ENCODE measurements at places on chromosomes 3 and 15.

DNA sequence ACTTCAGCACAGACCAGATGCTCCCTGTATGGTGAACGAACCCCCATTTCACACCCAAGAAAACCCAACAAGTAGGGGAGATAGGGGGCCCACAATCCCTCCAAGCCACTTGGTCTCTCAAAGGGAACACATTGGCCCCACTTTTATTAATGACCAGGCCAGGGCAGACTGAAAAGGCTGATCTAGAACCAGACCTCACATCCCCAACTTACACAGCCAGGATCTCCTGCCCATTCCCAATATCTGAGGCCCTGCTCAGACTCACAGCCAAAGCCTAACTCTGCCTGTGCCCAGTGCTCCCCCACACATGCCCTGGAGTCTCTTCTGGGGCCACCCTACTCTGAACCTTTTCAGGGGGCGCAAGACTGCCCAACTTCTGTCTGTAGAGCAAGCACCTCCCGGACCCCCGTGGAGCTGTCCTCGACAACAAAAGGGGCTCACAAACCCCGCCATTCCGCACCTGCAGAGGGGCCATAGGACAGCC, 1.8 kb downstream of the PLXNB1 start:
- no peak for DNase-seq

DNA sequence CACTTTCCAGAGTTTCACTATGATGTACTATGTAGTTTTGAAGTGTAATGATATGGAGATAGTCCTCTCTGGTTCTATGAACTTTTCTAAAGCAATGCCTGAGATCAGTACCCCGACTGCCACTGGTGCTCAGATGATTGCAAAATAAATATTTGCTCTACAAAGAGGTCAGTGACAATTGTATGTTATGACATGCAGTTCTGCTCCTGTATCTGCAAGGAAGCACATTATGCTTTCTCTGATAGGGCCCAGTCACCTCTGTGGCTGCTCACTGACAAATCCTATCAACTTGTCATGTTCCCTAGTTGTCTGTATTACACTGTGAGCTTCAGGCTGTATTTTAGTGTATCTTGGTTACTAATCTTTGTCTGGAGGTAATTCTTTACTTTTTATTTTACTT, 362.6 kb downstream of the ROBO1 start:
- DNase-seq: no peak

GRCh38 chr3:107432013-107432515, 54.8 kb downstream of the CCDC54 start:
- no peak for DNase-seq

GRCh38 chr3:146163584-146163983, 2.6 kb upstream of the PLOD2 start:
- no peak for DNase-seq

- DNase-seq: no peak
These were observed 10.2 kb downstream of the SHOX2 start for GRCh38 chr3:158095814-158096704.

- DNase-seq: no peak
These were observed 22.2 kb downstream of the SHF start for GRCh38 chr15:45165536-45165935.

DNA sequence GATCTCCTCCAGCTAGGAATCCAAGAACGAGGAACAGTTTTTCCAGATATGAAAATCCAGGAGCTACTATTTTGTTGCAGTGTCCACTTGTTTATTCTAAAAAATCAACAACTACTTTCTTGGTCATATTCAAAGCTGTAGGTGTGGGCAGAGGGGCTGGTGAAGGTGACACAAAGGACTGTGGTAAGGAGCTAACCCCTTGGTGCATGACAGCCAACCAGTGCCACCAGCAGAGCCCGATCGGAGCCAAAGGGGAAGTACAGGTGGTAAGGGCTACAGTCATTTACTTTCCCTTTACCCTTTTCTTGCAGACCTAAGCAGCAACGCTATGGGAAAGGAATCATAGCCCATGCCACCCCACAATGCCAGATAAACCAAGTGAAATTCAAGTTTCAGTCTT, 30.7 kb downstream of the PLA1A start:
- no peak for DNase-seq

DNA sequence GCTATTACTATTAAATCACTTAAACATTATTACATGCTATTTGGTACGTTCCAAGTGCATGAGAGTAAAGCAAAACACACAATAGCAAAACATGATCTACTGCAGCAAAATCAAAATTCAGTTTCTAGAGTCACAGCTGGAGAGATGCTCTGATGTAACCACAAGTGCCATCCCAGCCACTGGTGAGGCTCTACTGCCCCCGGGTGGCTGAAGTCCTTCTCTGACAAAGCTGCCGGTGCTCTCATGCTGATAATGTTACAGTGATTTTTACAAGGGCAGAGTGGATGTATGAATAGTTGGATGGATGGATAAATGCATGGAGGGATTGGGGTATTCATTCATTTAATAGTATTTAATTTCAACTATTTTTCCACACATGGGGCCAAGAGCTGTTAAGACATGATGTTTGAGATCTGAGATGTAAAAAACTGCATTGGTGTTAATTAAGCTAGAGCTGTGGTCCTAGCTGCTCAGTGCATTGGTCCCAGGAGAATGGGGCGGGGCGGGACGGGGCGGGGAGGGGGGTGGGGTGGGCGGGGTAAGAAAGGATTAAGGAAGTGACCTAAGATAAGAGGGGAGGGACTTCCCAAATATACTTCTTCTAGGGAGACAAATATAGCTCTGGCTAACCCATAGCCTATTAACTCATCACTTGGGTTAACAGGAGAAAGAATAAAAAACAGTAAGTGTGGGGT, 5.3 kb upstream of the SPESP1 start:
- DNase-seq: peak; percentile 24

DNA sequence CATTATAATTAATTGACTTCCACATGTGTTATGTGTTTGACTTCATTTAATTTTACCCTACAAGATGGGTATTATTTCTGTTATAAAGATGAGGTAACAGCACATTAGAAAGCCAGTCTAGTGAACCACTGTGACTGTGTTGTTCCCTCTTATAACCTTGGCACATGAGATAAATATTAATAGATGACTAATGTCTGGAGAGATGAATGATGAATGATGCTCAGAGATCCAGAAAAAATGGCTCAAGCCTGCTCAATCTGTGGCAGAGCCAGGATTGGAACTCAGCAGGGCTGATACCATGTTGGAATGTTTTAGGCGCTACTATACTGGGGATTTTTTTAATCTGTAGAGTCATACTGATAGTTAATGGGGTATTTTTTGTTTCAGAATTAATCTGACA, 118.8 kb upstream of the PTX3 start:
- DNase-seq: no peak

DNA sequence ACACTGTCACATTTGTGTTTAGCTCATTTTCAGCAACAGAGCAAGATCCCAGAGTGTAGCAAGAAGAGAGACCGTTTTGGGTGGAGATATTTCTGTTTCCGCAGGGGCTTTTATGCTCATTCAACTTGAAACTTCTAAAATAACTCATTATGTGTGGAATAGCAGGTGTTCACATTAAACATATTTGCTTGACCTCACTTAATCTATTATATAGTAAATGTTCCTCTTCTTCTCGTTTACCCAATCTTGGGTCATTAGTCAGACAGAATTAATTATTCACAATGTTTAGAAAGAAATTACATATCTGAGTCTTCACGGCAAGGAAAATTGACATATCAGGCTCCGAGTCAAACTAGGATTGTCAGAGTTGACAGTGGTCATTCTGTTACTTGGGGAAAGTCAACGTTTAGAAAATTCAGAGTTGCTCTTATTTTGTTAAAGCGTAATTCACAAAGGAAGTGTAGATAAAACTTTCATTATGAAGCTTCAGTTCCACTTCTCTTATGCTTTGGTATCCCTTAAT, 222.9 kb downstream of the TPRG1 start:
- no peak for DNase-seq

DNA sequence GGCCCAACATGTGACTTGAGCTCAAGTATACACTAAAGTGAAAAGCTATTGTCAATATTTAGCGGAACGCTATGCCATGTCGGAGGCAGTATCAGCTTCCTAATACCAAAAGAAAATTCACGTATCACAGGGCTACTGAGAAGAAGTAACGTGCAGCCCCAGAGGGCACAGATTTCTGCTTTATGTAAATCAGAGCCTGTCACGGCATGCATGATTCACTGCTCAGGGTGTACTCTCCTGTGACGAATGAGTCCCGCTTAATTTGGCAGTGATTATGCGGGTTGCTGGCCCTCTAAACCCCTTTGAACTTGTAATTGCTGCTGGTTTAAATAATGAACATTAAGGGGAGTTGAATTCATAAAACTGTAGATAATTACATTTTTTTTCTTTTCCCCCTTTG, 85.3 kb downstream of the MEIS2 start:
- no peak for DNase-seq

DNA sequence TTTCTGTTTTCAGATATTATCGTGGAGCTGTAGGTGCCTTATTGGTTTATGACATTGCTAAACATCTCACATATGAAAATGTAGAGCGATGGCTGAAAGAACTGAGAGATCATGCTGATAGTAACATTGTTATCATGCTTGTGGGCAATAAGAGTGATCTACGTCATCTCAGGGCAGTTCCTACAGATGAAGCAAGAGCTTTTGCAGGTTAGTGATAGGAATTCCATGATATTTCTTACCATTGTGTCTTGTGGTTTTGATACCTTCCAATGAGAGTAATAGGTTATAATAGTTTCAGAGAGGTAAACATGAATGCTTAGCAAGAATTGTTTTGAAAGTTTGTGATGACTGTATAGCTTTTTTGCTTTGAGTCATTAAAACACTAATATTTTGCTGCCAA, 8.5 kb downstream of the RAB11A start:
- DNase-seq: no peak

All from activated gamma-delta T cell treated with anti-CD3 and anti-CD28 coated beads, Interleukin-2, amount 50 U/mL, for 16 hours (primary cell).